ENCODE measurements at places on chromosomes 11 and 22.

DNA sequence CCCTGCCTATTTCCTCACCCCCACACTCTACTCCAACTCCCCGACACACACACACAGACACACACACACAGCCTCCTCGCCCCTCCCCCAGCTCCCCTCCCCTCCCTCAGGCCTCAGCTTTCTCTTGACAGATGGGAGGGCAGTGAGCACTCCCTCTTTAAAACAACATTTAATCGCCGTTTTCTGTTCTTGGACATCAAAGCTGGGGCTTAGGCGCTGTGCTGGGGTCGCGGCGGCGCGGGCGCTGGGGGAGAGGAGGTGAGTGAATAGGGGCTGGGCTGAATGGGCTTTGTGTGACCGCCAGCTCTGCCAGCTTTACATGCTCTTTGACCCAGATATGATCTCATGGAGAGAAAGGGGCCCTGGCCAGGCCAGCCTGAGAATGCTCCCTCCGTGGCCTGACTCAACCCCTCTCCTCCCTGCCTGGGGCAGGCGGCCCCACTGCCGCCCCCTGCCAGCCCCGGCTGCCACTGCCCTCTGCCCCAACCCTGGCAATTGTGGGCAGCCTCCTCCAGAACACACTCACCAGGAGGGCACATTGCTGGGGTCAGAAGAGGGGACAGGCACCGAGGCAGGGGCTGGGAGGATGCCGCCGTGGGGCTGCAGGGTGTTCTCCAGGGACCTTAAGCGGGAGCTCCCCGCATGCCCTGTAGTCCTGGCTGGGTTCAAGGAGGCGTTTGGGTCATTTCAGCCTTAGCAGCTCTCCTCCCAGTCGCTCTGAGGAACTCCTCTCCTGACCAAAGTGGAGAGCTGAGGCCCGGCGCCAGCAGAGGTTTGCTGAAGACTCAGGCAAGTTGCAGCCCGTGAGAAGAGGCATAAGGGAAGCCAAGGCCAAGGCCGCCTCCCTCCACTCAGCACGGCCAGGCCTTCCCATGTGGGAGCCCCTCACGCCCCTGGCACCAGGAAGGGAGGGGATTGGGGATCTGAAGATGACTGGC is 38.3 kb upstream of the NNMT start:
- DNase-seq = peak; percentile 63

- DNase-seq = no peak
These were observed 90.9 kb downstream of the LDLRAD3 start for GRCh38 chr11:36034551-36035331.

DNA sequence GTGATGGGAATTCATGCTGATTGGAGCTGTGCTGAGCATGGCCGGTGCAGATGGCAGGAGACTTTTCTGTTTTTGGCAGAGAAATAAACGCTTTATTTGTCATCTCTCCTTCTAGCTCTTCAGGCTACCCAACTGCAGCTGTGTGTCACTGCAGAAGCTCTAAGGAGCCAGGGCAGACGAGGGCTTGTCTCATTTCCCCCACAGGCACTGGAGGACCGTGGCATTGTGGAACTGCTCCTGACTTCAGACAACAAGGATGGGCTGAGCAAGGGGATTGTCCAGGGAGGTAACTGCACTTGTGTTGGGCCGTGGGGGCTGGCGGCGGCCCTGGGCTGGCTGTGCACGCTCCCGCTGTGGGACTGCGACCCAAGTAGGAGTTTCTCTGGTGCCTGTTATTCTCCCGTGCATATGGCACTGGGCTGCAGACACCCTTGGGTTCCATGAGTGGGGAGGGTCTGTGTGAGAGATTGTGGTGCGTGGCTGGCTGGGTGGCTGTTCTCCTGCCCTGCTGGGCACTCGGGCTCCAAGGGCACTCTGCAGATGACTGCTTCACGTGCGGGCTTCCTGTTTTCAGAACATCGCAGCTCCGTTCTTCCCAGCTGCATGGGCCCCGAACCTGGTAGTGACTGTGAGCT is 27.2 kb downstream of the GLB1L2 start:
- DNase-seq = no peak

GRCh38 chr22:30235687-30236170 is 10.8 kb downstream of the LIF start:
- DNase-seq = peak; percentile 64

DNA sequence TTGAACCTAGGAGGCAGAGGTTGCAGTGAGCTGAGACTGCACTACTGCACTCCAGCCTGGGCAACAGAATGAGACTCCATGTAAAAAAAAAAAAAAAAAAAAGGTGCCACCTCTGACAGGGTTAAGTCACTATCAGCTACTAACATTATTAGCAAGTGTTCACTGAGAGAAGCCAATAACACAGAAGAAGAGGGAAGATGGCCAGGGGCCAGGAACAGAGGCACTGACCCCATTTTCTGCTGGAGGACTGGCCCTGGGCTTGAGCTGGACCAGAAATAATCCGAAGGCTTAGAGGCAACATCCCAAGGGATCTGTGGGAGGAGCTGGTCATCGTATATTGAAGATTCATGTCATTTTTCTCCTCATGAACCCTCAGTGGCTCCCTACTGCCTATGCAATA is 5.0 kb downstream of the SLC5A1 start:
- no peak for DNase-seq

DNA sequence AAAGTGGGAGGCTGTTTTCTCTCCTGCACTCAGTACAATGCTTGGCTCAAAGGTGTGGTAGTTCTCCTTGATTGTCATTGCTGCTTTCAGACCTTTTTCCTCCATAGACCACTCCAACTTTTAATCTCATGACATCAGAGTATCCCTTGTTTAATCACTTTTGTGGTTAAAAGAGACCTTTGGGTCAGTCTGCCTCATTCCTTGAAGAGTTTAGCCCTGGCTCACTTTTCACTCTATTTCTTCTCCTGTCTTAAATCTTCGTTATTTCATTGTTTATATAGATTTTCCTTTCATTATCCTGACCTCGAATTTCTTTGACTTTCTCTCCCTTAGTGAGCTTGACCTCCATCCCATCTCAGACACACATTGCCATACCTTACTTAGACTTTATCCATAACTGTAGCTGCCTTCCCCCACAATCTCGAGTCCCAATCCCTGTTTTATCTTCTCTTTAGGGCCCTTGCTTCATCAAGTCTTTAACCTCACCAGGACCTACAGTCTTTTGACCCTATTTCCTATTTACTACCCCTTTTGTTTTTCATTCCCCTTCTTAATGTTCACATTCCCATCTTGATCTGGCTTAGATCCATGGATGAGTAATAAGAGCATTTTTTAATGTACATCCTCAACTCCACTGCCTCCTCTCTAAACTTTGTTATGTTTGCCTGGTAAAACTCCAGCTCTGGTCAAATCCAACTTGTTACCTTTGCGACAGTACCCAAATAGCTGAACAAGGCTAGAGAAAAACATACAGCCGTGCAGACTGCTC is 9.5 kb downstream of the ATXN10 start:
- no peak for DNase-seq

DNA sequence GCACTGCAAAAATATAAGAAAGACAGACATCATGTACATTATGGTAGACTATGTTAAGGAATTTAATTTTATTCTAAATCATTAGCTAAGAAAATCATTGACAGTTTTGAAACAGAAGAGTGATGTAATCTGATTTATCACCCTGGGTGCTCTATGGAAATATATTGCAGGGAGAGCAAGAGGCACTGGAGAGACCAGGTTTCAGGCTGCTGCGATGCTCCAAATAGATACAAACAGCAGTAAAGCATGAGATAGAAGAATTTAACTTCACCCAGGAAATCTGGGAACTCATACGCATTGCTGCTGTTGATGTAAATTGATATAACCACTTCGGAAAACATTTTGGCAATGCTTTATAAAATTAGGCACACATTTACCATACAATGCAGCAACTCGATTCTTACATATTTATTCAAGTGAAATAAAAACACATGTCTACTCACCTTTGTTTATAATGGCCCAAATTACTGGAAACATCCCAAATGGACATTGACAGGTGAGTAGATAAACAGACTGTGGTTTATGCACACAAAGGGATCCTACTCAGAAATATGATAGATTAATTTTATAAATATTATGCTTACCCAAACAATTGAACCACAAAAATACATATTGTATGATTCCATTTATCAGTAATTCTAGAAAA is 535.1 kb upstream of the CHORDC1 start:
- DNase-seq = no peak

- DNase-seq = no peak
These were observed 98.5 kb downstream of the PDE2A start for GRCh38 chr11:72575533-72576242.

- no peak for DNase-seq
These were observed 45.7 kb downstream of the SCUBE1 start for GRCh38 chr22:43297270-43298061.

DNA sequence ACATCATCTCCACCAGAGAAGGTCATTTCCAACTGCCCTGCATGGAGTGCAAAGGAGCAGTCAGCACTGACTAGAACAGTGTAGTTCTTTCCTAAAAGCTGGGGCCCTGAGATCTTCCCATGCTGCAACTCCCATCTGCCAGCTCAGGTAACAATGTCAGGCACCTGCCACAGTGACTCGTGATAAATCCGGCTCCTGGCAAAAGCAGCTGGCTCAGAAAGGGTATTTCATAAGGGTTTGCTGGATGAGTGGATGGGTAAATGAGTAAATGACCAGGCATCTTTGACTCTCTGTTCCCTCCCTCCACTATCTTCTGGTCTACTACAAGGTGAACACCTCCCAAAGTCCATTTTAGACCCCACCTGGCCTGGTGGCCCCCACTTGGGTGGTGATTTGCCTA is 403.6 kb downstream of the NXPE2 start:
- no peak for DNase-seq

DNA sequence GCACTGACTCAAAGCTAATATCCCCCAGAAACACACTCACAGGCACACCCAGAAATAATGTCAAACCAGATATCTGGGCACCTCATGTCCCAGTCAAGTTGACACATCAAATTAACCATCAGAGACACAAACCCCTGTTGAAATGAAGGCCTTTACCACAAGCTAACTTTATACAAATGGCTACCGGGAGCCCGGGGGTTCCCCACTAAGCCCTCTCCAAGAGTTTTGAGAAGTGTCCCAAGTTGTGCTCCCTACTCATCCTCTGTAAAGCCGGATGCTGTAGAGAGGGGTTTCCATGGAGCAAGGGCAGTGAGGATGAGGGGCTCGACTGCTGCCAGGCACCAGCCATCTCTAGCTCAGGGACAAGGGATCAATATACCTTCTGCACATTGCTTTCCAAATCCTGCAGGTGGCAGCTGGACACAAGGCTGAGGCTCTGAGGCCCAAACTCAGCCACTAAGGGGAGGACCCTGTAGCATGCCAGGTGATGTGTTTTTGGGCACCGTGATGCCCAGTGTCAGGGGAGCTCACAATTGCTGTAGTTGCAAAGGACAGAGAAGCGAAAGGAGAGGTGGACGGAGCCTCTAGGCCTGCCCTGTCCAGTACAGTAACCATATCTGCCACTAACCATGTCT is 145.7 kb downstream of the TTC17 start:
- peak; percentile 72 for DNase-seq

DNA sequence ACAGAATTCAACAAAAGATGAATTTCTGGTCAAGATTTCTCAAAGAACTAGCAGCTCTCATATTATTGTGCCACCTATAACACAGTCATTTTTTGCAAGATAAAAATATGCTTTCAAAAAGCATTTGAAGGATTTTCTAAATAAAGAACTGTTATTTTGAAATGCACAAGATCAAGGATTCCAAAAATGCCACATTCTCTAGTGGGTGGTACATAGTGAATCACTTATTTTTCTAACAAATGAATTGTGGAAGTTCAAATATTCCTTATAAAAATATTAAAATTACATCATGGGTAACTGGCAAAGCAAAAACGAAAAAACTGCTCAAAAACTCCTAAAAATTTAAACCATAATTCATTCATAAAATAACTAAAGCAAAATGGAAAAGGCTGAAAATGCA is 2.1 kb downstream of the RNF141 start:
- no peak for DNase-seq

DNA sequence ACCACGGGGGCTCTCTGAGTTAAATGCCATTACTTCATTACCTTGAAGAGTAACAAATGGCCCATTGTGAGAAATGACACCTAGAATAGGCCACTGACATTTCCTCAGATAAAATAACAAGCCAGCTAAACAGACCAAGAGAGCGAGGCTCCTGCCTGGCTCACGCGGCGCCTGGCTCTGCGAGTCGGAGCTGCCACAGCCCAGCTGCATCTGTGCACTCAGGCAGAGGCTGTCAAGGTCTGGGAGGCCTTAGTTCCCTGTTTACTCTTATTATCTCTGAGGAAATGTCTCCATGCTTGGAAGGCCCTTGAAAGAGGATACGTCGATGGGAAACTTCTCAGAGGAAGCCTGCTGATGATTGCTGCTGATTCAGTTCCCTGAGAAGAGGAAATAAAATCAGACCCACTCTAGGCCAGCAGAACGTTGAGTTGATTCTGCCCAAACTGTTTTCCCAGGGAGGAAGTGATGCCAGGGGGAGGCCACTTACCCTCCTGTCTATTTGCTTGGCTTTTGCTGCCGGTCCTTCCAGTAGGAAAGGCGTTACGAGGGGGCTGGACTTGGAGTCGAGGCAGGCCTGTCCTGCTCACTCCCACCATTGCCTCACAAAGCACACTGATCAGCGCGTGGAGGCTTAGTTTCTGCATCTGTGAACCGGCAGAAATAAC is 208.8 kb downstream of the TBC1D22A start:
- no peak for DNase-seq

- no peak for DNase-seq
These were observed 7.4 kb upstream of the ANO1 start for GRCh38 chr11:70070706-70071105.

DNA sequence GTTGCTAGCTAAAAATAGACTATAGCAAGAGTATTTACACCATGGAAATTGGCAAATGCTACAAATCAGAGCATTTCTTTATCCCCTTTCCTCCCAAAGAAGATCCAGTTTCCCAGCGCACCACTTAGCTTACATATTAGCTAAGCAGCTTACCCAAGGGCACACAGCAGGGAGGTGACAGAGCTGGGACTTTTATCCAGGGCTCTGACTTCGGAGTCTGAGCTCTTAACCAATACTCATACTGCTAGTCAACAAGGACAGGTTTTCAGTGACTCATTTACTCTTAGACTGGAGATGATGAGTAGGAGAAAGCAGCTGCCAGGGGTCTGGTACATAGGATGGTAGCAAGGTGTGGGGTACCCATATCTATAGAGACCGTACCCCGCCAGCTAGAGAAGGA is 38.4 kb downstream of the NAV2 start:
- DNase-seq = no peak

DNA sequence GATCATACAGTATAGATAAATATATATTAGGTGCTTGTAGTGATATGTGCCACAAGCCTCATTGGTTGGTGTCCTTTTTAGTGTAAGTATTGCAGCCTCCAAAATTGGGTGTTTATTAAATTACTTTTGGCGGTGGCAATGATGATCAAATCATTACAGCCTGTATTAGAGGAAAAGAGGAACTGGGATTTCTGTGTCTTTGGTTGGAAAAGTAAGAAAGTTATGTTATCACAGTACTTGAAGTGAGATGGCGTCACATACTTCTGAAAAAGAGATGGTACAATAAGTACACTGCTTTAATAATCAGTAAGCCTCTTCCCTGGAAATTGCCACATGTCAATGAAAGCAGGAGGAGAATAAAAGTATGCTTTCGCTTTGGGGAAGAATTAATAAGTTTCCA is 523 bp upstream of the MPZL3 start:
- DNase-seq = no peak
